ENCODE measurements at places on chromosomes 16 and 17.

- DNase-seq, result no peak
Measured at GRCh38 chr17:45438931-45439610, 6.4 kb upstream of the ARHGAP27 start.

- DNase-seq, result no peak
Measured at GRCh38 chr17:69055334-69055733, 5.4 kb downstream of the ABCA9 start.

DNA sequence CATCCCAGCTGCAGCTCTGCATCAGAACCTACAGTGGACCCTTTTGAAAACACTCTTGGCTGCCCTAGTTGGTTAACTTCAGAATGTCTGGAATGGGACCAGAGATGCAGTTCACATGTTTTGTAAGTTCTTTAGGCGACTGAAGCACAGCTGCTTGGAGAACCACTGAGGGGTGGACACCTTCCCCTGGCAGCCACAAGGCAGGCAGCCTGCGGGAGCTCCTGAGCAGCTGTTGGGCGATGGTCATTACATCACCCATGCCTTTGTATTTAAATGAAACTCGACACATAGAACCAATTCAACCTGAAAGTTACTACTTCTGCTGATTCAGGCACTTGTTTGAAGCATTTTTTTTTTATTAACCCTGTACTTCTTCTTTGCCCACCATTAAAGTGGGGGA, 151.5 kb downstream of the LGALS9B start:
- no peak for DNase-seq

GRCh38 chr17:13920413-13920812, 148.9 kb upstream of the COX10 start:
- no peak for DNase-seq

- DNase-seq, result no peak
Measured at GRCh38 chr16:87484487-87485331, 8.1 kb downstream of the ZCCHC14 start.

- DNase-seq, result no peak
Measured at GRCh38 chr16:57062329-57062728, 30.1 kb upstream of the CPNE2 start.

DNA sequence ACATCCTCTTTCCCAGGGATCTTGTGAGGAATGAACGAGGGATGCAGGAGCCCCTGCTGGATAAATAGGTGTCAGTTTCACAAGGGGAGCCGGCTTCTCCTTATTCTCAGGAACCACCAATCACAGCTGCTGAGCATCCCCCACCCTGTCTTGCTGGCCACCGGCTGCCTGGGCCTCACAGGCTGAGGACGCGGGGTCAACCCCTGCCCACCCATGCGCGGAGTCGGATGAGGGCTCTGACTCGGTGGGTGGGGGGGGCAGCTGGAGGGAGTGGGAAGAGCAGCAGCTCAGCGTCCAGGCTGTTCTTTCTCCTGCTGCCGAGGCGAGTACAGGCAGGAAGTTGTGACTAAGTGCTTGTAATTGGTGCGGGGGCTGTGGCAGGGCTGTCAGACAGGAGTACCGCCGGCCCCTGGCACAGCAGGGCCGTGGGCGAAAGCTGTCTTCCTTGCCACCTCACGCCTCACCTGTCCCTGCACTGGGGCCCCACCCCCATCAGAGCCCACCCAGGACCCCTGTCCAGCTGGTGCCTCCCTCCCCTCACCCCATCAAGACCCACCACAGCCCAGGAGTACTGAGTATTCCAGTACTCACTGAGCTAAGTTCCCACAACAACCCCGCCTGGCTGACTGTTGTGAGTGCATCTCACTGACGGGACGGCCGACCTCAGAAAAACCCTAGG, 11.0 kb upstream of the DPEP1 start:
- DNase-seq, result peak; percentile 52

DNA sequence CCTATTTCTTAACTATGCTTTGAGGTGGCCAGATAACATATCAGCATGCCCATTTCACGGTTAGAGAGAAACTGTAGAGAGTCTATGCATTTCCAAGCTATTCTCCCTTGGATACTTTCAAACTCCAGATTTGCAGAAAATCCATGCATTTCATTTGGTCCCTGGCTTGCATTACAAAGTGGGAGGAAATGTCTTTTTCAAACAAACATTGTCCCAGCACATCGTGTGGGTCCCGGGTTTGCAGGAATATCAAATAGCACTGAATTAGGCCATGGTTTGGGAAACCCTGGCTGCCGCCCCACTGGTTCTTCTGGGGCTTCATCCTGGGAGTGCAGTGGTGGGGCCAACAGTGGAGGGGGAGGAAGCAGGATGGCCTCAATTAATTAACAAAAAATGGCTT, 171.9 kb downstream of the IRX5 start:
- DNase-seq, result no peak

DNA sequence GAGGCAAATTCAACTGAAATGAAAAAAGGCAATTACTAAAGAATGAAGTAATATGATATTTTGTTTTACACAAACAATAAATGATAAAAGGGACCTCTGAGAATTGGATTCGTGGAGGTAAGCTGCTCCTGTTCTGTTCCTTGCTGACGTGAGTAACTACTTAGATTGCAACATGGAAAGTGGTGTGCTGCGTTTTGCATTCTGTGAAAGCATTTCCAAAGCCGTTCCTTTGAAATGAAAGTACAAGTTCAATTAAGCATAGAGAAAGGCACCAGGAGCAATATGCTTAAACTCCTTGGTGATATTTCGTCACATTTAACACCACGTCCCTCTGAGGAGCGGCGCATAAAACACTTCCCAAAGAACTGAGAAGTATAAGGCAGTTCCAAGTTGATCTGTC, 381.7 kb downstream of the UTP18 start:
- no peak for DNase-seq

DNA sequence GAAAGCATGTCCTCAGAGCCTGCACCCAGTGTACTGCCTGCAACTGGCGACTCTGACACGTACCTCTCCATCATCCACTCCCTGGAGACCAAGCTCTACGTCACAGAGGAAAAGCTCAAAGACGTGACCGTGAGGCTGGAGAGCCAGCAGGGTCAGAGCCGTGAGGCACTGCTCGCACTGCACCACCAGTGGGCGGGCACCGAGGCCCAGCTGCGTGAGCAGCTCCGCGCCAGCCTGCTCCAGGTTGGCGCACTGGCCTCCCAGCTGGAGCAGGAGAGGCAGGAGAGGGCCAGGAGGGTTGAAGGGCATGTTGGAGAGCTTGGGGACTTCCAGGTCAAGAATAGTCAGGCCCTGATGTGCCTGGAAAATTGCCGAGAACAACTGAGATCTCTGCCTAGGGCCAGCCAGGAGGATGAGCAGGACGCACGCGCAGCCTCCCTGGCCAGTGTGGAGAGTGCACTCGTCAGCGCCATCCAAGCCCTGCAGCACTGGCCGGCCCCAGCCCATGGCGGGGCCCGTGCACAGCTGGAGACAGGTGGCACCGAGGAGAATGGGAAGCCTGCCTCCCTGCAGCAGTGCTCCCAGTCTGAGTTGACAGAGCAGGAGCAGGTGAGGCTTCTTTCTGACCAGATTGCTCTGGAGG, 40.3 kb downstream of the PLD6 start:
- no peak for DNase-seq

GRCh38 chr17:70357190-70357589, 187.9 kb downstream of the KCNJ2 start:
- DNase-seq, result no peak

DNA sequence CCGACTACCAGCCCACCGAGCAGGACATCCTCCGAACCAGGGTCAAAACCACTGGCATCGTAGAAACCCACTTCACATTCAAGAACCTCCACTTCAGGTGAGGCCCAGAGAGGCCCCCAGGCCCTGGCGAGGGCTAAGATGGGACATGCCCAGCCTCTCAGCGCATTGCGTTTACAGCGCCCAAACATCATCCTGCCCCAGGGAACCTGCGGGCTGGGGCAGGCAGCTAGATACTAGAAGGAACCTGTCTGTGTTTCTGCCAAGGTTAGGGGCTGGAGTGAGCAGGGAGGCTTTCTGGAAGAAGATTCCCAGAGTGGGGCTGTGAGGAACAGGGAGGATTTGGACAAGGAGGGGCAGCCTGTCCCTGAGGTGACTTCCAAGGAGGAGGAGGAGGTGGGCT, 90.6 kb downstream of the AMFR start:
- no peak for DNase-seq

- no peak for DNase-seq
Measured at GRCh38 chr17:27540318-27541101, 84.3 kb downstream of the KSR1 start.

GRCh38 chr17:75843577-75844529, at the start of gene UNC13D:
UNC13D (minus strand) TSS chr17:75844404; CDS start chr17:75844337, 67 bp downstream.
- peak; percentile 63 for DNase-seq

GRCh38 chr16:47731252-47731651, 270.1 kb downstream of the PHKB start:
- no peak for DNase-seq

- DNase-seq, result no peak
Measured at GRCh38 chr16:66273644-66274334, 92.7 kb upstream of the CDH5 start.

DNA sequence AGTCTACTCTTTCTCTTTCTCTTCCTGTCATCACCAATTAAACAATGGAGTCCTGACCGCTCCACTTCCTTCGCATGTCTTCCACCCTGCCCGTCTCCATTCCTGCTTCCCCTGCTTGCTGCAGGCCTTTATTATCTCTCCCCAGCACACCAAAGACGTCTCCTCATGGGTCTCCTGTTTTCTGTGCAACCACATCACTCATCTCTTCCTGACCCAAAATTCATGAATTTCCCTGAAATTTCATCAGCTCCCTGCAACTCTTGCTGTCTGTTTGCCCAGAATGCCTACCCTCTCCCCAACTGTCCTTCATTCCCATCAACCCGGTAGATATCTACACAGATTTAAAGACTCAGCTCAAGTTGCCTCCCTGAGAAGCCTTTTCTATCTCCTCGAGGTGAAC, 76.7 kb upstream of the ALOX12 start:
- no peak for DNase-seq

DNA sequence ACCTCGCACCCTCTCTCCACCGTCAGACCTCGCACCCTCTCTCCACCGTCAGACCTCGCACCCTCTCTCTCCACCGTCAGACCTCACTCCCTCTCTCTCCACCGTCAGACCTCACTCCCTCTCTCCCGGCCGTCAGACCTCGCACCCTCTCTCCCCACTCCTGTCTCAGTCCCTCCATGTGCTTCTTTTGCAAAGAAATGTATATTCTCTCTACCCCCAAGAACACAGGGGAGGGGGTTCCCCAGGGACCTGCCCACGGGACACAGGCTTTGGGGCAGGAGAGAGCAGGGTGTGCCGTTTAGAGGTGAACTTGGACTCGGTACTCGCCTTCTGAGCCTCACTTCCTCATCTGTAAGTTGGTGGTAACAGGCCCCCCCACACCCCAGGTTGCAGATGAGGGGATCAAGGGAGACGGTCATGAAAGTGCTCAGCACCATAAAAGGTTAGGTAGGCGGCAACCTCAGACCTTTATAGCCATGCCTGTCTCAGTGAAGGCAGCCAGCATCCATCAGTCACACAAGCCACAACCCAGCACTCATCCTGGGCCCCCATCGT, 63.7 kb downstream of the RPH3AL start:
- no peak for DNase-seq

GRCh38 chr17:60231691-60232090, 81.9 kb downstream of the CA4 start:
- no peak for DNase-seq

DNA sequence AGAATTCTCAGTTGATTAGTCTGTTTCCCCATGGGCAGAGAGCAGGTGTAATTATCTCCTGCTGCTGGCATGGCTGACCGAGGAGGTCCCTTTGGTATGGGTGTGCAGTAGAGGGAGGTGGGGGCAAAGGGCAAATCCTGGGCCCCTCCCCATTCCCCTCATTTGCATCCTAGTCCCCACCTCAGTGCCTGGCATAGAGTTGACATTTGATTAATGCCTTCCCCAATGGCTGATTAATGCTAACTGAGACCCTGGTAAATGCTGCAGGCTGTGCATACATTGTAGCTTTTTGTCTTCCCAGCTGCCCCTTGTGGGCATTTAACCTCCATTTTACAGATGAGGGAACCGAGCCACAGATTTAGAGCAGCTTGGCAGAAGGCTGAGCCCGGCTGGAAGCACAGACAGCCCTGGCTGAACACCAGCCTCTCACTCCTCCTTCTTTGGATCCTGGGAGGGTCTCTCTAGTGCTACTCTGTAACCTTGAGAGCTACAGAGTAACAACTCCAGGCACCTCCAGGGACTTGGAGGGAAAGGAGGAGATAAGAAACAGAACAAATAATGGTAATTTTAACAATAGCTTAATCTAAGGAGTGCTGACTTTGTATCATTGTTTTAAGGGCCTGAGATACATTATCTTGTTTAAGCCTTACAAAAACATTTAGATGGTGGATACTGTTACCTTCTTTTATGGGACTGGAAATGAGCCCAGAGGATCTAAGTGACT, 5.1 kb downstream of the PLCG2 start:
- no peak for DNase-seq

DNA sequence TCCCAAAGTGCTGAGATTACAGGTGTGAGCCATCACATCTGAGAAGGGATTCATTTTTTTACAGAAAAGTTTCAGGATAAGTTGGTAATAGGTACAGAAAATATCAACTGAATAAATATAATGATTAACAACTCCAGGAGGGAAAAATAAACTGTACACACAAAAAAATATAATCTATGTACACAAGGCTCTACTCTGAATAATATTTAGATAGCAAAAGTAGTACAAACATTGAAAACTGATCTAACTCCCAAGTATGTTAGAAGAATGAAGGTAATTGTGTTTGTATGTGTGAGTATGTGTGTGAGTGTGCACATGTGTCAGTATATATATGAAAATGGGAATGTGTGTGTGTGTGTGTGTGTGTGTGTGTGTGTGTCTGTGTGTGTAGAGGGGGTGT, 20.4 kb downstream of the TUBD1 start:
- no peak for DNase-seq

- DNase-seq, result no peak
Measured at GRCh38 chr17:80424261-80424660, 9.3 kb downstream of the ENDOV start.

DNA sequence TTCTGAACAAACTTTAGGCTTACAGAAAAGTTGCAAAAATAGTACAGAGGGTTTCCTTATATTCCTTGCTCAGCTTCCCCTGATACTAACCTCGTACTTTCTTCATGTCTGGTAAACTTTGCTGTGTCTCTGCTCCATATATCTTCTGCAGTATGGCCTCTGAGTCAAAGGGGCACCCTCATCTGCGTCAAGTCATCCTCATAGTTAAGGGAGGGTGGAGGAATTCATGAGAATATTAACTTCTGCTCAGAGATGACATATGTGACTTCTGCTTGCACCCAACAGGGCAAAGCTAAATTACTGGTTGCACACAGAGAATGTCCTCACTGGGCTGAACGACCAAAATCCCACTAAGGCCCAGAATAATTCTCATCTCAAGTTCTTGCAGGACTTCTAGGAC, 4.3 kb upstream of the CCL7 start:
- DNase-seq, result no peak

GRCh38 chr16:9859701-9860327, 322.4 kb downstream of the GRIN2A start:
- no peak for DNase-seq

DNA sequence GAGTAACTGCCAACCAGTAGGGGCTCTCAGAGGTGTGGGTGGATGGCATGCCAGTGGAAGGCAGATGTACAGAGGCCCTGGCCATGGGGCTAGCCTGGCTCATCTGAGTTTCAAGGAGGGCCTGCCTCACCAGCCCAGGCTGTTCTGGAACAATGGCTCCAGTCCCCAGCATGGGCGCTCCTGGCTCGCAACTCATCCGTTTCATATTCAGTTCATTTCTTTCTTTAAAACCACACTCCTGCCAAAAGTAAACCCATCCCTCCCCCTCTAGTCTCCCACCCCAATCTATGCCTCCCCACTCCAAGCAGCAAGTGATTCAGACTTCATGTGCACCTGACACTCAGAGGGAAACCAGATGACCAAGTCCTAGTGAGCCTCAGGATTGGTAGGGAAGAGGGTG, 2.4 kb downstream of the CCL13 start:
- DNase-seq, result no peak

- DNase-seq, result no peak
Measured at GRCh38 chr16:56282451-56282850, 91.2 kb downstream of the GNAO1 start.

All from activated CD4-positive, alpha-beta T cell treated with anti-CD3 and anti-CD28 coated beads, Interleukin-2, amount 50 U/mL, for 16 hours (primary cell).